ENCODE measurements at places on chromosomes 11 and 22. TPM values are rescaled to one million over a fixed set of nuclear protein-coding genes. Genes with fewer than 3 reads are reported as not detected.

Gene NXF1
- total RNA-seq: 18.7 TPM

- no peak for DNase-seq
These were observed 3.9 kb downstream of the HBE1 start for GRCh38 chr11:5265832-5266231.

DNA sequence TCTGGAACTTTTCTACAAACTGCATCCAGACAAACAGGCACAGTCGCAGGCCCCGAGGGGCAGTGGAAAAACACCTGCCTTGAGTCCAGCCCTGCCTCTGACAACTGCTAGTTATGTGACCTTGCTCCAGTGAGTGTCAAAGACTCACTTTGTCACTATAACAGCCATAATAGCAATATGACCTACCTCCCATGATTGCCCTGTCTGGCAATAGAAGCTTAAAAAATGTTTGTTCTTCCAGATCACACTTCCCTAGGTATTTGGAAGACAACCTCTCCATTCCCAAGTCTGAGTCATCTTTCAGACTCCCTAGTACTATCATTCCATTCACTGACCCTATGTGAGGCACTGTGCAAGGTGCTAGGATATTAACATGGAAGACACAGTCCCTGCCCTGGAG lies 74.5 kb downstream of the RPL27A start:
- no peak for DNase-seq

Gene OTUB1
- total RNA-seq: 43.6 TPM

- DNase-seq: no peak
These were observed 24.6 kb upstream of the OOSP4B start for GRCh38 chr11:59992425-59992824.

GRCh38 chr11:111672949-111673348 lies 70.7 kb downstream of the SIK2 start:
- no peak for DNase-seq

DNA sequence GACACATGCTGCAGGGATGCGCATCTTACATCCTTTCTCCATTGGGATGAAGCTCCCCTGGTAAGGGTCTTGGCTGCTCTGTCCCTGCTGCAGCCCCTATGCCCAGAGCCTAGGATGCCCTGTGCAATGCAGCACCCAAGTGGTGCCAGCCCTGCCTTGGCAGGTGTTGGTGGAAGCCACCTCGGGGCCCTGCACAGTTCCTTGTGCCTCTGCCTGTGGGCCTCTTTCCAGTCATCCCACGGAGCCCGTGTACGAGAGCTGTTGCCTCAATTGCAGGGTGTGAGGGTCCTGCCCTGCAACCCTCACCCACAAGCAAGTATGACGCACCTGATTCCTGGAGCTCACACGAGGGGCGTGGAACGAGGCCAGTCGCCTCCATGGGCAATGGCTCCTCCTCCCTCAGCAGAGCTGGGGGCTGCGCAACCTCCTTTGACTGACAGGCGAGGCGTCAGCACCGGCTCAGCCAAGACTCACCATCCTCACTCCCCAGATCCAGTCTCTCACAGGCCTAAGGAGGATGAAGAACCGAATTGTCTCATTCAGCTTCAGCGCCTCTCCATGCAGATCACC lies 719.6 kb downstream of the BRD1 start:
- DNase-seq: no peak

GRCh38 chr11:66335531-66336233 lies 552 bp downstream of the RIN1 start:
- no peak for DNase-seq

DNA sequence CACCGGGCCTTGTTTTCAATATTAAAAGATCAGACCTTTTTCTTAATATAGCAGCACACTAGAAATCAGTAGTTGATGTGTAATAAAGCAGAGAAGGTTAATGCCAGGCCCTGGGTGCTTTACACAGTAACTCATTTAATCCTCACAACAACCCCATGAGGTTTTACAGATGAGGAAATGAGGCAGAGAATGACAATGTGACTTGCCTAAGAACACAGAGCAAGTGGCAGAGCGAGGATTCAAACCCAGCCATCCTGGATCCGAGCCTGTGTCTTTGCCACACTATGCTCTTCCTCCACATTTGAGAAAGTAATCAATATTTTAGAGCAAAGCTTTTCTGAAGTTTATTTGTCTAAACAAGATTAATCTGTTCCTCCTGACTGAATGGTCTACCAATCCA lies 7.2 kb downstream of the JAML start:
- DNase-seq: no peak

Gene LRRC74B
- not detected for total RNA-seq

DNA sequence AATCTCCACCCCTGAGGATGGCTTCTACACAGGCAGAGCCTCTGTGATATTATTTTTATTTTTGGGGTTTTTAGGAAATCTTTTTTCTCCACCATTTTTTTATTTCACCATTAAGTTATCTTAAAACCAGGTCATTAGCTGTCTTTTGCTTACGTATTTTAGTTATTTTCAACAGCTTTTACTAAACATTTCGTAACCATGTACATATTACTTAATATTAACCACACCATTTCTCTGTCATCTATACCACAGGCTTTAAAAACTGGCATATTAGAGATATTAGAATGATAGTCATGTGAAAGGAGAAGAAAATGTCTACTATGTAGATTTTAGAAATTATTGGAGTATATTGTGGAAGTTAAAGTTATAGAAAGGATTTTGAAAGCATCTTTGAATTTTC lies 37.4 kb downstream of the YAP1 start:
- DNase-seq: no peak

Gene BUD13
- 14.4 TPM for total RNA-seq

GRCh38 chr11:60984149-60984548 lies 12.7 kb downstream of the CD6 start:
- no peak for DNase-seq

- no peak for DNase-seq
These were observed 90.1 kb downstream of the PDHX start for GRCh38 chr11:35006389-35007128.

GRCh38 chr11:77276271-77276670 lies 25.2 kb downstream of the GDPD4 start:
- DNase-seq: no peak

DNA sequence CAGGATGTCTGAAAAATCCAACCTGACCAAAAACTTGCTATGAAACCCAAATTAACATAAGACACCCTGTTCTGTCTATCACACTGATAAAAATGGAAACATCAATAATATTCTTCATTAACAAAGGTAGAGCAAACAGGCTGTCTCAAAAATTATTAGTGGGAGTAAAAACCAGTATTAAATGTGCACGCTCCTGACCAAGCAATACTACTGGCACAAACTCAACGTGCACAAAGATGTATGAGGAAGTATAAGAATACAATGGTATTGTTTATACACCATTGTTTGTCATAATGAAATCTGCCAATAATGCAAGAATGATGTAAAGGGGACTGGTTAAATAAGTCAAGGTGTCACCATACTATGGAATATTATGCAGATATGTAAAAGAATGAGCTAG lies 288.5 kb downstream of the MN1 start:
- no peak for DNase-seq

DNA sequence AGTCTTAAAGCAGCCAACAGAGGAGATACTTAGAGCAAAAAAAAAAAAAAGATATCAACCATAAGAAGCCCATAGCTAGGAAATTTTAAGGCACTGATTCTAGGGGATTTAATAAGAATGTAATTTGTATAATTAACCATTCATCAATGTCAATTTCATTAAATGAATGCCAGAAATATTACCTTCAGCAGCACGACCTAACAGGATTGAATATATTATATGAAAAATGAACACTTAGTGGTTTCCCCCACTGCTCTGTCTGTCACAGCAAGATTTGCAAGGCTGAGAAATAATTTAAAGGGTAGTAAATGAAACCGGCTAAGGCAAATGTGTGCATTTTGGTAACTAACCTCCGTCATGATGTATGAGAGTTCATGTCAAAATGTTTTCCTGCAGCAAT lies 319.9 kb downstream of the KIRREL3 start:
- no peak for DNase-seq

Gene BAIAP2L2
- not detected for total RNA-seq

DNA sequence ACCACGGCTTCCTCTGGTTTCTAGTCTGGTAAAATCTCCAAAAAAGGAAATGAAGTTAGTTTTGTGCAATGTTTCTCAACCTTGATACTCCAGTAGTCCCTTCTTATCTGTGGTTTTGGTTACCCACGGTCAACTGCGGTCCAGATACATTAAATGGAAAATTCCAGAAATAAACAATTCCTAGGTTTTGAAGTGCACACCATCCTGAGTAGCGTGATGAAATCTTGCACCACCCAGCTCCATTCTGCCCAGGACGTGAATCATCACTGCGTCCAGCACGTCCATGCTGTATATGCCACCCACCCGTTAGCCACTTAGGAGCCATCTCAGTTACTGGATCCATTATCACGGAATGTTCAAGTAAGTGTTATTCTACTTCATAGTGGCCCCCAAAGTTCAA lies 117.0 kb downstream of the FBXO7 start:
- DNase-seq: peak; percentile 5

Gene SLC17A6
- total RNA-seq: not detected

- no peak for DNase-seq
These were observed 9.9 kb upstream of the SLC37A2 start for GRCh38 chr11:125053167-125053566.

- DNase-seq: no peak
These were observed 38.1 kb upstream of the ADA2 start for GRCh38 chr22:17257121-17258001.

Gene CD44
- total RNA-seq: 33.3 TPM

DNA sequence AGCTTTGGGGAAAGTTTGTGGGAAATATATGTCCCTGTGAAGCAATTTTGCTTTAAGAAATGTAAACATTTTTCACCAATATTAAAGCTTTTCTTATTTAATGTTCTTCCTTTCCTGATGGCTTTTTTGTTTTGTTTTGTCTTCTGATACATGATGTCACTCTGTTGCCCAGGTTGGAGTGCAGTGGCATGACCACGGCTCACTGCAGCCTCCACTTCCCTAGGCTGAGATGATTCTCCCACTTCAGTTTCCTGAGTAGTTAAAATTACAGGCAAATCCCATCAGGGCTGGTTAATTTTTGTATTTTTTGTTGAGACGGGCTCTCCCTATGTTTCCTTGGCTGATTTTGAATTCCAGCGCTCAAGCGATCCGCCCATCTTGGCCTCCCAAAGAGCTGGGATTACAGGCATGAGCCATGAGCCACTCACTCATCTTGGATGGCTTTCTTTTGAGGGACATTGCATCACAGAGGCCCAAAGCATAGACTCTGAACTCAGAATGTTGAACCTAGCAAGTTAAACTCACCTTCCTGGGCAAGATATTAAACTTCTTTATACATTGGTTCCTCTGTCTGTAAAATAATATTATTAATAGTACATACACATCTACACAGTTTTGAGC lies 651 bp upstream of the CARD16 start:
- no peak for DNase-seq

GRCh38 chr22:27476729-27477128 lies 324.8 kb downstream of the MN1 start:
- no peak for DNase-seq

DNA sequence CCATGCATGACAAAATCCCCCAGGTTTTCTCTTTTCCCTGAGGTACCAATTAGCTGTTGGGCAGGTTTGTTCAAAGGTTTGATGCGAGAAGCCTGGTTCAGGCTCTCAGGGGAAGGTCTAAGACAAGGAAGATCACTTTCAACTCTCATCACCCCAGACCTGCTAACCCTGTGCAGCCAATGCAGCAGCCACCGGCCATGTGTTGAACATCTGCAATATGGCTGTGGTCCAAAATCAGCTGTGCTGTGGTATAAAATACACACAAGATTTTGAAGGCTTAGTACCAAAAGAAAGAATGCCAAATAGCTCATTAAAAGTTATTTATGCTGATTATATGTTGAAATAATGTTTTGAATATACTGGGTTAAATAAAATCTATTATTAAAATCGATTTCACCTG lies 58.5 kb downstream of the SMCO4 start:
- DNase-seq: no peak

Gene LDLRAD3
- total RNA-seq: 10.7 TPM

GRCh38 chr11:71139516-71140205 lies 112.7 kb downstream of the SHANK2 start:
- no peak for DNase-seq

GRCh38 chr11:104799251-104799650 lies 99.0 kb downstream of the CASP12 start:
- DNase-seq: no peak

- DNase-seq: no peak
These were observed at the start of gene ARHGAP8 for GRCh38 chr22:44752285-44753188. Gene ARHGAP8, plus strand, starts transcription at chr22:44752575. Its CDS starts 33,953 bp downstream, at chr22:44786528.

GRCh38 chr11:22860241-22860640 lies at the start of gene CCDC179:
Gene CCDC179, minus strand, starts transcription at chr11:22860474. Its CDS starts 53 bp downstream, at chr11:22860421.
- no peak for DNase-seq

Gene NEFH
- not detected for total RNA-seq

DNA sequence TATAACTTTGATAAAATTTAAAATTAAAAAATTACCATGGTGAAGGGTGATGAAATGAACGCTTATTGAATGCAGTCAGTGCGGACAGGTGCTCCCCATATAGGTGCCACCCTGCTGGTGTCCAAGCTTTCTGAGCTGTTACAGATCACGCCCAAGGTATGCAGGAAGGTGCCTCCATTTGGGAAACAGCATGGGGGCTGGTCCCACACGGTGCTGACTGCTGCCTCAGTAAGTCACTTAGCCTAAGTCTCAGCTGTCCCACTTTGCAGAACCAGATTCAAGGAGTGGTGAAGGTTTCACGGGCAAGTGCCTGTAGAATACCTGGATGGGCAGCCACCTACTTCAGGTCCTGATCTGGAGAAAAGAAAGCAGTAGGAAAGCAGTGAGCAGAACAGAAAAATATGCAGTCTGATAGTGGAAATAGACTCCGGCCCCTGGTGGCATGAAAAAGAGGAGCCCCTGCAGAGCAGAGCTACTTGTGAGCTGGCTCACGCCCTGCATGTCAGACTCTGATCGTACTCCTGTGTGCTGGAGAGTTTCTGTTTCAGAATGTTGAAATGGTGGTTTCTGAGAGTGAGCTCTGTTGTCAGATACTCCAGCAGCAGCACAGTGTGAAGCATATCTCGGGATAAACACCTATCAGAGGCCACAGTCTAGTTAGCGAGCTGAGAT lies 33.2 kb downstream of the ADORA2A start:
- DNase-seq: no peak

Gene FLRT1
- 2.7 TPM for total RNA-seq

- no peak for DNase-seq
These were observed 39.8 kb upstream of the NNMT start for GRCh38 chr11:114256176-114256966.

DNA sequence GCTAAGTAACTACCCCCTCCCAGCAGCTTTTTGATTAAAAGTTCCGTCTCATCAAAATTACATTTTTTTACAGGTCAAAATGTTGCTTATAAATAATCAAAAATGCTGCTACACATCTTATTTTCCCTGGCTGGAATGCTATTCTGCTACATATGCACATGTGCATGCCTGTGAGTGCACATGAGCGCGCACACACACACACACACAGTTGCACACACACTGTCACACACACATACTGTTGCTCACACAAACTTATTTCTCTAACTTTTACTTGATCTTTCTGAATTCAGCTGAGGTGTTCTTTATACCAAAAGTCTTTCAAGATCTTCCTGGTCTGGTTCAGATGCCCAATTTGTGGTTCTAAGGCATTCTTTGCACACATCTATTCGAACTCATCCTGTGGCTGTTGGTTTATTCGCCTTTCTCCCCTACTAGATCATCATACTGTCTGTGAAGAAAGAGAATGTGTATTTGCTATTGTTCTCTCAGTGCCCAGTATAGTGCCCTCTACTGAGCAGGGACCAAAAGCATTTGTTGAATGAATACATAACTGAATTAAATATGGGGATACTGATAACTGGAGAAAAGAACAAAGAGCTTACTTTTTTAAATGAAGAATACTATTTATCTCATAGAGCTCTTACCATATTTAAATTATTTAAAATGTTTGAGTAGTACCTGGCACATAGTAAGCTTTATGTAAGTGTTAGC lies 68.1 kb upstream of the CCDC179 start:
- DNase-seq: no peak

Gene SIRT3
- total RNA-seq: 11.0 TPM

Gene DRICH1
- total RNA-seq: not detected

Gene CNGA4
- not detected for total RNA-seq

Gene RFPL1
- total RNA-seq: not detected

Data from NCI-H460 (cell line).